ENCODE measurements at places on chromosomes 12 and 14. TPM values are rescaled to one million over a fixed set of nuclear protein-coding genes. Genes with fewer than 3 reads are reported as not detected.

MLXIP gene
- 10.9 TPM for total RNA-seq

EIF2S3B gene
- 0.87 TPM for total RNA-seq

TAOK3 gene
- 36.1 TPM for total RNA-seq

ZBTB39 gene
- total RNA-seq, result 3.5 TPM

AHNAK2 gene
- total RNA-seq, result 407 TPM

KLHL33 gene
- 0.17 TPM for total RNA-seq

PTCSC3 gene
- not detected for total RNA-seq

GPR162 gene
- total RNA-seq, result 6.1 TPM

FGF23 gene
- not detected for total RNA-seq

COL2A1 gene
- under 0.01 TPM for total RNA-seq

SERPINA10 gene
- 0.17 TPM for total RNA-seq

POC1B gene
- total RNA-seq, result 13.4 TPM

TIGAR gene
- total RNA-seq, result 7.4 TPM

TMTC3 gene
- 60.5 TPM for total RNA-seq

GZMB gene
- total RNA-seq, result not detected

C12orf50 gene
- 0.17 TPM for total RNA-seq

SNW1 gene
- total RNA-seq, result 60.4 TPM

Measured in smooth muscle cell of trachea (primary cell).